ENCODE measurements at places on chromosomes 2 and 18.

GRCh38 chr2:46439582-46439981 lies 39.8 kb upstream of the TMEM247 start:
- DNase-seq, result no peak

GRCh38 chr2:231877533-231878456 lies 48.4 kb downstream of the NPPC start:
- DNase-seq, result no peak

- DNase-seq, result no peak
Measured at GRCh38 chr2:112683550-112684414, 37.0 kb upstream of the NT5DC4 start.

DNA sequence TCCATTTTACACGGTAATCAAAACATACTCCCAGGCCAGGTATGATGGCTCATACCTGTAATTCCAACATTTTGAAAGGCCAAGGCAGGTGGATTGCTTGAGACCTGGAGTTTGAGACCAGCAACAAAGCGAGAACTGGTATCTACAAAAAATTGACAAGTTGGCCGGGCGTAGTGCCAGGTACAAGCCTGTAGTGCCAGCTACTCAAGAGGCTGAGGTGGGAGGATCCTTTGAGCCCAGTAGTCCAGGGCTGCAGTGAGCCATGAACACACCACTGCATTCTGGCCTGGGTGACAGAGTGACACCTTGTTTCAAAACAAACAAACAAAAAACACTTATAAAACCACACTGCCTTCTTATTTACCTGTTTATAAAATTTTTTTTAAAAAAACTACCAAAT lies 80.8 kb downstream of the GAREM1 start:
- no peak for DNase-seq

DNA sequence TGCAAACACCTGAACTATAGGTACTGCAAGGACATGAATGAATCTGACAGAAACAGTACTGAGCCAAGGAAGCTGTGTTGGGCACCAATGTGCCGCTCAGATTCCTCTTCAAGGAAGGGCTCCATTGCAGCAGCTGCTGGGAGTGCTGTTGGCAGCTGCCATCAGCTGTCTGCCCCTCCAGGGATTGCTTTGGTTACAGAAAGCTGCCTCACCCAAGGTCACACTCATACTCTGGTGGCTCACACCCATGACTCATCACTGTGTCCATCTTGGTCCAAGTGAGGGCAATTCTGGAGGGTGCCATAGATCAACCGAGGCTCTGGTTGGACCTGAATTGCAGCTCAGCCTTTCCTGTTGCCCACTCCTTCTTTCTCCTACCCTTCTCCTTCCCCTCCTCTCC lies 24.4 kb upstream of the TRPM8 start:
- no peak for DNase-seq

DNA sequence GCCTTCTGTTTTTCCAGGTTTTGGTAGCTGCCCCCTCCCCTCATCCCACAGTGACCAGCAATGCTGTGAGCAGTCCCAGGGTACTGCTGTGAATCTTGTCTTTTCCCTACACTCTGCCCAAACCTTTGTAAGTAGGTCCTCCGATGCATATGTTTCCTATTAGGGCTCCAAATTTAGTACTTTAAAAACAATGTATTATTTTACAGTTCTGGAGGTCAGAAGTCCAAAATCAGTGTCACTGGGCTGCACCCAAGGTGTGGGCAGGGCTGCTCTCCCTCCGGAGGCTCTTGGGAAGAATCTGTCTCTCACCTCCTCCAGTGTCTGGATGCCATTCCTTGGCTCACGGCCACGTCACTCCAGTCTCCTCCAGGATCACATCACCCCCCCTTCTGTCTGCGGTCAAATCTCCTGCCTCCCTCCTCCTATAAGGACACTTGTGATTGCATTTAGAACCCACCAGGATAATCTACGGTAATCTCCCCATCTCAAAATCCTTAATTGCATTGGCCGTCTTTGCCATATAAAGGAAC lies 208.5 kb downstream of the SH3BP4 start:
- DNase-seq, result no peak

- DNase-seq, result no peak
Measured at GRCh38 chr2:33786881-33787280, 187.8 kb upstream of the FAM98A start.

DNA sequence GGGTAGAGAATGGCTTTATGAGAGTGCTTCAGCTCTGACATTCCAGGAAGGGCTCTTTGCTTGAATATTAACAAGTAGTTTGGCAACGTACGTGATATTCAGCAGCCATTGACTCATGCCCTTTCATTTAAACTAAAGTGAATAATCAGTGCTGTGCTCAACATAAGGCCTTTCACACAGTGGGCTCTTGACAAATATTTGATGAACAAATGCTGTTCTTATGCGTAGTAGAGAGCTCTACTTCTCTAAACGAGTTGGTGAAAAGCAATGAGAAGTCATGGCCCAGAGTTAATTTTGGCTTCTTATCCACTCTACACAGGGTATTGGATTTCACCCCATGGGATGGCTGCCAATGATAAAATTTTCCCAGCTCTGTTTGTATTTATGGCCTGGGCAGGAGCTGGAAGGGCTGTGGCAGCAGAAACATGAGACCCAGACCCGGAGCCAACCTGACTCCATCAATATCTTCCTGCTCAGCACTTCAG lies 338.9 kb downstream of the CCDC85A start:
- DNase-seq, result no peak

DNA sequence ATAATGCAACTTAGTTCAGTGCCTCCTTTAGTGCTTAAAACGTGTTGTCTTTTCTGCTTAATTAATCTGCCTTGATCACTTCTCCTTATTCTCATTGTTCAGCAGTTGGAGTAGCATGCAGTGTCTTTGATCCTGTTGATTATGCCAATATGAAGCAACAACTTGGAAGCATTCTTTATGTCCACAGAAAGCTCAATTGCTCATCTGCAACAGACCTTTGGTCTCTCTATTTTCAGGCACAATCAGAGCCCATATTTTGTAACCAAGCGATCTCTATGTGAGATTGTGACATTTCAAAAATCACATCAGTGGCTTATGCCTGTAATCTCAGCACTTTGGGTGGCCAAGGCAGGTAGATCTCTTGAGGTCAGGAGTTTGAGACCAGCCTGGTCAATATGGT lies 217.3 kb downstream of the NYAP2 start:
- no peak for DNase-seq

GRCh38 chr2:22817197-22817596 lies 567.8 kb upstream of the KLHL29 start:
- DNase-seq, result no peak

- DNase-seq, result no peak
Measured at GRCh38 chr2:237118025-237118424, 32.3 kb downstream of the COPS8 start.

GRCh38 chr2:67260343-67261277 lies 136.5 kb upstream of the ETAA1 start:
- DNase-seq, result no peak

DNA sequence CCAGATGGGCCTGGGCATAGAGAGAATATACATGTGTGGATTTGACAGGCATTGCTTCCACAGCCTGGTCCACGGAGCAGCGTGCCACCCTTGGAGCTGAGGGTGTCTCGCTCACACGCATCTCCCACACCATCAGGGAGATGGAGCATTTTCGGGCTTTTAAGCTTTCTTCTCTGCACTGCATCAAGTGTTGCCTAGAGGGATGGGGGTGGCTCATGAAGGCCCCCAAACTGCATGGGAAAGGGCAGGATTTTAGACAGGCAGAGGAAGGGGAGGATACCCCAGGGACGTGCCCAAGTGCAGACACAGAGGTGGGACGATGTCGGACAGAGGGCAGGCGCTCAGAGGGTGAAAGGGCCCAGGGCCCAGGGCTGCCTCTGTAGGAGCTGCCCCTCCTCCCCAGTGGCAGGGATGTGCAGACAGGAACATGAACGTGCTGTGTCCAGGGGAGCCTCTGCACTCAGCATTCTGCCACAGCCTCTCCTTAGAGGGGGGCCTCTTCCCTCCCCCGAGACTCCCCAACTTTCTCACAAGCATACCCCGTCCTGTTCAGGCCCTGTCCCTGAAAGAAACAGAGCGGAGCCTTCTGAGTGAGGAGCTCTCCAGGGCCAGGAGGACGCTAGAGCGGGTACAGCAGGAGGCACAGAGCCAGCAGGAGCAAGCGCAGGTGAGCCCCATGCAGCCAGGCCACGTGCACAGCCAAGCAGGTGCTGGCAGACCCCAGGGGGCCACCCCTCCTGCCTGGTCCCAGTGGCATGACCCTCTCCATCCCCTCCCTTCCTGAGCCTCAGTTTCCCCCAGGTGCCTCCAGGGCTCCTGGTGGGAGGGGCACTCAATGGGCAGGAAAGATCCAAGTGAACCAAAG lies 42.9 kb upstream of the SNED1 start:
- no peak for DNase-seq

GRCh38 chr18:32937066-32937465 lies 164.2 kb upstream of the KLHL14 start:
- no peak for DNase-seq

DNA sequence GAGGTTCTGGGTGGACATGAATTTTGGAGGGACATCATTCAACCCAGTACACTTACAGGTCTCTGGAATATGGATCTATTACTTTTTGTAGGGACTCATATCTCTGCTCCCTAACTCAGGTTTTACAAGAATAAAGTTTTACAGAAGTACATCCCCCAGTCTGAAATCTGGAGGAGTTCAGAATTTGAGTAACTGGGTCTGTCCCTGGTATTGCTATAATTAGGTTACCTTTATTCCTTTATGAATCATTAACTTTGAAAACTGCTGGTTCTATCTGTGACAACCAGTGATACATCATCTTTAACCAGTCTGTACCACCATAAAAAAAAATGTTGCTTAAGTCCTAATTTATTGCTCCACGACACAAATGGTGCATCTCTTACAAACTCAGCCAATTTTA lies 59.9 kb downstream of the INSIG2 start:
- DNase-seq, result no peak

- DNase-seq, result no peak
Measured at GRCh38 chr2:219087848-219088247, 27.1 kb upstream of the IHH start.

- DNase-seq, result no peak
Measured at GRCh38 chr2:47007223-47007825, 91.7 kb upstream of the MCFD2 start.

GRCh38 chr2:169042856-169043255 lies 11.7 kb upstream of the ABCB11 start:
- no peak for DNase-seq

- no peak for DNase-seq
Measured at GRCh38 chr2:196103626-196104025, 35.0 kb upstream of the DNAH7 start.

DNA sequence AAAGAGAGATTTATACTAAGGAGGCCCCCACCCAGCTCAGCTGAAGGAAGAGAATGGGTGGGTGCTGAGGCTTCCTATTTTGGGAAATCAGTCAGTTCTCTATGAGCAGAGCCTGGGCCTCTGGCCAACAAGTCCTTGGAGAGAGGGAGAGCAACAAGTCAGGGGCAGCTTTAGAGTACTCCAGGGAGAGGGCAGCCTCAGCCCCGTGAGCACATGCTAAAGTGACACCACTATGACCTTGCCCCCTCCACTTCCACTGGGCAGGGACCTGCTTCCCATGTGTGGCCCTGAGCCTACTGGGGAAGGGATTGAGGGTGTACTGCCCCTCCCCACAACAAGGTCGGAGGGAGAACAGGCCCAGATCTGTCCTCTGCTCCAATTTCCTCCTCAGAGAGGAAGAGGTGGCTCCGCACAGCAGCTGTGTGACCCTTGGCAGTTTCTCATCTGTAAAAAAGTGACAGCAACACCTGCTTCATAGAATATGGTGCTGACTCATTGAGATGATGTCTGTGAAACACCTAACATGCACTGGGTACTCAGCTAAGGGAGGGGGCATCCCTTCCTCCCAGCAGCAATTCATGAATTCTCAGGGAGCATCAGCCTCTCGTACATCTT lies 72.9 kb downstream of the CLHC1 start:
- no peak for DNase-seq

DNA sequence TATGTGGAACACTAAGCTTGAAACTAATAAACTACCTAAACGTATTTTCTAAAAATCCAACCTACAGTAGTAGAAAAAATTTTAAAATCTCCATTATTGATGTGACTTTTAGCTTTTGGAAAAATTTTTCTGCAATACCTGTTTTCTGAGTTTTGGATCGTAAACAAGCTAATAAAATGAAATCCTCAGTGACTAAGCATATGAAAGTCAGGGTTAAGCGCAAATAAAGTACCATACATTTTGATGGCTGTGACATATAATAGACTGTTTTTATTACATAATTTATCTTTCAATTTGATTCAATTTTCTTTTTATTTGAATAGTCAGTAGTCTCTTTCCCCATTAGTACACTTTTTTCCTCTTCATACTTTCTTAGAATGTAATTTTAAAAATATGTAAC lies 683.6 kb downstream of the NUP35 start:
- DNase-seq, result no peak

DNA sequence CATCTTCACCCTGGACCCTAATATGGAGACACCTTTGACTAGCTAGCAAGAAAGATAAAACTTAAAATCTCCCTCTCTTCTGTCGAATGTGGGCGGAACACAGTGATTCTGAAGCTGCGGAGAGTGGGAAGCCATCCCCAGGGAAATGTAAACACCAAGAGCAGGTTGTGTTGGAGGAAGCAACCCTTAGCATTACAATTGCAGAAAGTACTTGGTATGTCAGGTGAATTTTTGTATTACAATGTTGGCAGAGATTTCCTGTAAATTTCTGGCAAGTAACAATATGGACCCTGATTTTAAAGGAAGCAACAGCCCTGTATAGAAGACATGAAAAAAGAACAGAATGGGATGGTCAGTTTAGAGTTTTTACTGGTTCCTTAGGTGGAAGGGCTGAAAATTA lies 35.8 kb downstream of the TSN start:
- DNase-seq, result no peak

GRCh38 chr2:20584399-20585358 lies 66.2 kb downstream of the HS1BP3 start:
- no peak for DNase-seq

DNA sequence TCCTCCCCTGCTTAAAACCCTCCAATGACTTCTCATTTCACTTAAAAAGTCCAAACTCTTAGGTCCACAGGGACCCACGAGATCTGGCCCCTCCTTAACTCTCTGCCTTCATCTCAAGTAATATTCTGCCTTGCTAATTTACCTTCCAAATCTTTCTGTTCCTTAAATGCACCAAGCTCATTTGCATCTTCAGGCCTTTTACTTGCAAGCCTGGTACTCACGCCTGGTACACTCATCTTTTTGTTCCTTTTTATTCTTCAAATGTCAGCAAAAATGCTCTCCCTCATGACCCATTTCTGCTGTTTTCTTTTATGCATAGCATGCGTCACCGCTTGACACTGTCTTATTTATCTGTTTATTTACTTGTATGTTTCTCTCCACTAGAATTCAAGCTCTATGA lies 2.7 kb upstream of the WIPF1 start:
- DNase-seq, result no peak

DNA sequence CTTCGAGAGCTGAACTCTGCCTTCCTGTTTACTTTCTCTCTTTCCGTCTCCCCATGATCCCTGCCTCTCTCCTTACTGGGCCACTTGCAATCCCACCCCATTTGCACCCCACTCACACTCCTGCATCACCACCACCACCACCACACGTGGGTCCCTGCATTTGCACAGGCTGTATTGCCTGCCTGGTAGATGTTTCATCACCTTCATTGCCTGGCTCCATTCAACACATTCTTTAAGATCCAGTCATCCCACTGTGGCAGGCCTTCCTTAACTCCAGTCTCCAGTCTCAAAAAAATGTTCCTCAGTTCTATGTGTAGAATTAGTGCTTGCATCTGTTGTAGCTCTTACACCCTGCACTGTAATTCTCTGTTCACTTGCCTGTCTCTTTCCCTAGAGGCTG lies 13.9 kb downstream of the NOSTRIN start:
- DNase-seq, result no peak

GRCh38 chr2:146451972-146452371 lies 1392.9 kb upstream of the ACVR2A start:
- no peak for DNase-seq
